NCI-H2081 (cell line): ENCODE measurements at places on chromosomes 13 and 19.

GRCh38 chr13:32228330-32229041 is 86.7 kb downstream of the ZAR1L start:
- DNase-seq = peak; percentile 99

DNA sequence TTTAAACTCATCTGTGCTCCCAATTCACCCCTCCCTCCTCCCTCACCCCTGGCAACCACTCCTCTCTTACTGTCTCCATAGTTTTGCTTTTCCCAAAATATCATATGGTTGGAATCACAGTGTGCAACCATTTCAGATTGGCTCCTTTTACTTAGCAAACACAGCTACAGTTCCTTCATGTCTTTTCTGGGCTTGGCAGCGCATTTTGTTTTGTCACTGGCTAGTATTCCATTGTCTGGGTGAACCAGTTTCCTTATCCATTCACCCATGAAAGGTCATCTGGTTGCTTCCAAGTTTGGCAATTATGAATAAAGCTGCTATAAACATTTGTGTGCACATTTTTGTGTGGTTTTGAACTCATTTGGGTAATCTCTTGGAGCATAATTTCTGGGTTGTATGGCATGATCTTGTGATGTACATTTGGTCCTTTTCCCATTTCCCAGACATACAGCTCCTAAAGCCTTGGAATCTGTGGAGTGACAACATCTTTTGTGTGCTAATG is 23.9 kb upstream of the GAS6 start:
- no peak for DNase-seq

DNA sequence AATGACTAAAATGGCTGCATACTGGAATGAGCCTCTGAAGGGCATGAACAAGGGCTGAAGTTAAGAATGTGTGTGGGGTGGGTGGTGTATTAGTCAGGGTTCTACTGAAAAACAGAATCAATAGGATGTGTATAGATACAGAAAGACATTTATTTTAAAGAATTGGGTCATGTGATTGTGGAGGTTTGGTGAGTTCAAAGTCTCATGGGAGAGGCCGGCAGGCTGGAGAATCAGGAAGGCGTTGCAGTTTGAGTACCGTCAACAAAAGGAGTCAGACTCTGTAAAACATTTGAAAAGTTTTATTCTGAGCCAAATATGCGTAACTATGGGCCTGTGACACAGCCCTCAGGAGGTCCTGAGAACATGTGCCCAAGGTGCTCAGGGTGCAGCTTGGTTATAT is 24.5 kb upstream of the CYSLTR2 start:
- DNase-seq = no peak

DNA sequence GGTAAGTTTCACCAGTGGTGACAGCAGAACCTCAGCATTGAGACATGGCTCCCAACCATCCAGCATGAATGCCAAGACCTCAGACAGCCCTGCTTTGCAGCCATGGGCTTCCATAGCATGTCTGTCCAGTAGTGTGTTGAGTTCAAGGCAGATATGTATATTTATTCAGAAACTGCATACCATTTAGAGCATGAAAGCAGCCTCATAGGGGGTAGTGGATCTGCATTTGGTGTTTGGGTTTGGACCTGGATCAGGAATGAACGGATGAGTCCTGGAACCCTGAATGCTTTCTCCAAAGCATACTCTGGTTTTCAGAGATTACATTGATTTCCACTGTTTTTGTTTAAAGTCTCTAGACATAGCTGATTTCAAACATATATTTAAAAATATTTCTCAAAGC is 114.3 kb downstream of the ESD start:
- no peak for DNase-seq

- DNase-seq = peak; percentile 4
Observed at GRCh38 chr13:110644892-110645521, 29.7 kb downstream of the NAXD start.

DNA sequence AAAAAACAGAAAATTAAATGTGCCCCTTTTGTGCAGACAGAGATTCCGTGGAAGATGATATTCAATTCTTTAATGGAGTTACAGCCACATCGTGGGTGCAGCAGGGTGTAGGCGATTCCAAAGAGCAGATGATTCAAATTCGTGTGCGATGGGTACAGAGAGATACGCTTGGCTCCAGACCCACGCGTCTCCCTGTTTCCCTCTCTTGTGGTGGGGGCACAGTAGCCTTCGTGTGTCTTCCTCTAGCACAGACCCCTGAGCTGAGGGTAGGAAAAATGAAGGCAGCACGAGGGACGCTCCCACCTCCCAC is 4.8 kb downstream of the TSPAN16 start:
- no peak for DNase-seq

GRCh38 chr13:44040070-44040817 is 160.5 kb downstream of the LACC1 start:
- no peak for DNase-seq

GRCh38 chr19:27738569-27739193 is 1474.3 kb downstream of the UQCRFS1 start:
- DNase-seq = no peak

DNA sequence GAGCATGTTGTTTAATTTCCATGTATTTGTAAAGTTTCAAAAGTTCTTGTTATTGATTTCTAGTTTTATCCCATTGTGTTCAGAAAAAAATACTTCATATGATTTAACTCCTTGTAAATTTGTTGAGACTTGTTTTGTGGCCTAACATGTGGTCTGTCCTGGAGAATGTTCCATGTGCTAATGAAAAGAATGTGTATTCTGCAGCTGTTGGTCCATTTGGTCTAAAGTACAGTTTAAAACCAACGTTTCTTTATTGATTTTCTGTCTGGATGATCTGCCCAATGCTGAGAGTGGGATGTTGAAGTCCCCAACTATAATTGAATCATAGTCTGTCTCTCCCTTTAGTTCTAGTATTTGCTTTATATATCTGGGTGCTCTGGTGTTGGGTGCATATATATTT is 34.9 kb upstream of the TPP2 start:
- DNase-seq = no peak

DNA sequence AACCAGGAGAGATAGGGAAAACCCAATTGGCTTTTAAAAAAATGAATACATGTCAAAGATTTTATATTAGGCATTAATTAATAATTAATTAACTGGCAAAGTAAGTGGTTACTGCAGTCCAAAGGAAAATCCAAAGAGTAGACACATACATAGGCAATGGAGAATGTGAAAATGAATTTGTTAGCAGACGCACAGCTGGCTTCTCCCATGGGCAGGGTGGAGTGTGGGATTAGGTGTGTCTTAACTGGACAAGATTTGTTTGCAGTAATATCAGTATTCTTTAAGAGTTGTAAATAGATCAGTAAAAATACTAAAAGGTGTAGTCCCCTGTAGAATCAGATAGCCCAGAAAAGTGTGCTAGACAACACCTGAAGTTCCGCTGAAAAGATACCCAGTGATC is 58.7 kb downstream of the DHRS12 start:
- DNase-seq = no peak

- no peak for DNase-seq
Observed at GRCh38 chr19:57241176-57241575, 744 bp downstream of the ZNF805 start.

DNA sequence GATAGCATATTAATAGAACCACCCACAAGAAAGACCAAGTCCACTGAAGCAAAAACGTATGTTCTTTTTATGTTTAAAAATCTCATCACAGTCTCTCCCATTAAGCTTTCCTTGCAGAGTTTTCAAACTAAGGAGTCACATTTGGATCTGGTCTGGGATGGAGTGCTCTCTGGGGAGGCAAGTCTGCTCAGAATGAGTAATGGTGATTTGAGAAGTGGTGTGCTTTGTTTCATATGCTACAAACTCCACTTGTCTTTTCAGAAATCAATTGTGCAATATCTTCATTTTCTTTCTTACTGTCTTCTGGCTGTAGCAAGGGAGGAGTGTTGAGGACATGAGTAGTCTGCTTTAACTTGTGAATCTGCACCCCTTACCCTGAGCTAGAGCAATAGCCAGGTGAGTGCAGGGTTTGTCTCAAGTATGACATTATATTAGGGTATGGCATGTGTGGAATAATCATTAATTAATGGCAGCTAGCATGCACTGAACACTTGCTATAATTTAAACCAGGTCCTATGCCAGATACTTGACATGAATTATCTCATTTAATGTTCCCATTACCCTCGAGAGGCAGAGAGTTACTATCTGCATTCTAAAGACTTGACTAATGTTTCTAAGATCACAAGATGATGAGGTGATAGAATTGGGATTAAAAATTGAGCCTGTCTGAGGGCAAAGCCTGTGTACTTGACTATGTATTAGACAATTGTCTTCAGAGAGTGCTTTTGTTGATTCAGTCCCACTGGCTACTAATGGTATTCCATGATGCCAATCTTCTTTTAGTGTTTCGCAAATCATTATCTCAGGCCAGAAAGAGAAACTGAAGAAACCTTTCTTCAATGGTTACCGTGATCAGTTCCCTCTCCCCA is 171.8 kb downstream of the GPC6 start:
- no peak for DNase-seq

- no peak for DNase-seq
Observed at GRCh38 chr13:98974053-98974452, 3.8 kb downstream of the DOCK9 start.

DNA sequence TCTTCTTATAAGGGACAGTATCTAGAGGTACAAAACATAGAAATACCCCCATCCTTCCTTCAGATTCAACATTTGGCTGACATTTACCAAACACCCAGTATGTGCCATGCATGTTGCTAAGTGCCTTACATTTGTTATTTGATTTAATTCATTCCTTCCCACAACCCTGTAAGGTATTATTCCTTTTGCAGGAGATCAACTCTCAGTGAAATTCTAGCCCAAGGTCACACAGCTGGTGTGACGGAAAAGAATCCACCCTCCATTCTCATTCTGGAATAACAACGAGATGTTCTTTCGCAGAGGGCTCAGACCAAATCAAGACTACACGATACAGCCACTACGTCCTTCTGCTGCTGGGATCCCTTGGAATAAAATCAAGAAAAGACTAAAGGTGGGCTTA is 67.8 kb downstream of the C13orf42 start:
- no peak for DNase-seq

DNA sequence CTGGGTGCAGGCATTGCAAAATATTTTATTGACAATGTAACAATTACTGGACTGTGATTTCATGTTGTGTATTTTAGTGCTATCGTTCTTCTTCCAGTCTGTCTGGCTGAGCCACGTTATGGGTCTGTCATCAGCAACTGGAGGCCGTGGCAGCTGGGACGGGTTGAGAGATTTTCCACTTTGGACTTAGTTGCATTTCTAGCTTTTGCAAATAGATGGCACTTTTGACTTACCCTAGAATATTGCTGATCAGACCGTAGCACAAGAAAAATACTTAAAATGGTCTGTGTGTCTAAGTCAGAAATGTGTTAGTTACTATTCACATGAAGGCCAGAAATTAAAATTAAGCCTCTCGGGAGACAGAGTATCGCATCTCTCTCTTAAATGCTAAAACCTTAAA is 211.1 kb downstream of the TEX29 start:
- peak; percentile 75 for DNase-seq
